ENCODE measurements at places on chromosomes 3 and 15. TPM values are rescaled to one million over a fixed set of nuclear protein-coding genes. Genes with fewer than 3 reads are reported as not detected.
A peak's percentile ranks its signal among the peaks of the same experiment; 100 is the strongest.

Gene NRROS
- total RNA-seq: not detected

Gene SNTN
- total RNA-seq: not detected

Gene PCOLCE2
- total RNA-seq: not detected

DNA sequence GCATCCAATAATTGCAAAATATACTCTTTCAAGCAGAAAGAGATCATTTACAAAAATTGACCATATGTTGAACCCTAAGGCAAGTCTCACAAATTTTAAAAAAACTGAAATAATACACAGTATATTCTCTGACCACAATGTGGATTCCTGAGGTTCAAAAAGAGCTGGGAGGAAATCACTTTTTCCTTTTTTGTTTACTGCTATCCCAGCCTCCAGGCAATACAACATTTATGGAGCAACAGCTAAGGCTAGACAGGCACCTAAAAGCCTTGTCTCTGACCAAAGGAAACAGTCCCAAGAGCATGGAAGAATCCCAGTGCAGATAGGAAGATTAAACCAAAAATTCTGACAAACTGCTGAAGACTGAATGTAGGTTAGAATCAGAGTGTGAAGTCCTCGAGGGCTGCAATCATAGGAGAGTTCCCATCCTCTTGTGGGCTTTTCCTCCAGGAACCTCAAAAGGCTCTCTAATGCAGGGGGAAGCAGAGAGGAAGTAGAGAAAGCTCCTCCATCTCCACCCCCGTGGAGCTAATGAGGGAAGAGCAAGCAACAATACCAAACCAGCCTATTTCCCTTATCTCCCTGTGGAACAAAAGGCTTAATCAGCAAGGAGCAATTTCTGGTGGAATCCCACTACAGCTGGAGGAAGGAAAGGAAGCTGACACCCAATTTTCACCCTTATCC lies 57.0 kb downstream of the TMCC1 start:
- no peak overlapping the region for H3K4me3 ChIP-seq
- H3K36me3 ChIP-seq: no peaks in the 10 kb centered on the region
- no peaks in the 10 kb centered on the region for H3K27me3 ChIP-seq
- H3K27ac ChIP-seq: peak overlapping the region; percentile 25

DNA sequence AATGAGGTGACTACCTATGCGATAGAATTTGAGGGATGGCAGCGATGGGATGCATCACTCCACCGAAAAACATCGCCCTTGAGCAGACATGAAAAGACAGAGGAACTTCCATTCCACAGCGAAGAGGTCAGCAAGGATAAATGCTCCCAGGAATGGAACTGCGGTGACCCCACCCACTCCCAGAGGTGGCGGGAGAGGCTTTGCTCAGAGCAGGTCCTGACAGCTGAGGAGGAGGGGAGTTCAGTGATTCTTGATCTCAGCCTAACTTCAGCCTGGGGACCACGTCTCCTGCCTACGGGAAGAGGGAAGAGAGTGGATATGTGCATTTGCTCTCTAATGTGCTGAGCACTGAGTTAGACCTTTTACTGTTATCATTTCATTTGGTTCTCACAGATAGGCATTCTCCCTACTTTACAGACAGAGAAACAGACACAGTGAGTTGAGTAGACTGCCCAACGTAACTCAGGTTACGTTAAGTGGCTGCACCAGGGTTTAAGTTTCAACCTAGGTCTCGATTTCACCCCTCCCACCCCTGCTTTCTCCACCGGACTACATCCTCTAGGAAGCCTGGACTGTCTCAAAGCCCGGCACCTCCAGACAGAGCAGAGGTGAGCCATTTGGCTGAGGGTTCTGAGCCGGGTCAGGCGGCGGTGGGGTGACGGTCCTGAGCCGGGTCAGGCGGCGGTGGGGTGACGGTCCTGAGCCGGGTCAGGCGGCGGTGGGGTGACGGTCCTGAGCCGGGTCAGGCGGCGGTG lies 170.0 kb downstream of the RAB11A start:
- H3K27me3 ChIP-seq: peaks cover 60% of the 10 kb centered on the region
- DNase-seq: no peak
- H3K4me1 ChIP-seq: no peaks in the 10 kb centered on the region
- no peak overlapping the region for H3K4me3 ChIP-seq
- H3K36me3 ChIP-seq: no peaks in the 10 kb centered on the region
- no peak overlapping the region for H3K27ac ChIP-seq

GRCh38 chr15:83720468-83720867 lies 66.5 kb downstream of the ADAMTSL3 start:
- DNase-seq: no peak
- H3K27me3 ChIP-seq: no peaks in the 10 kb centered on the region
- H3K4me3 ChIP-seq: no peak overlapping the region
- H3K36me3 ChIP-seq: no peaks in the 10 kb centered on the region

Data from SJSA1 (cell line).